ENCODE measurements at places on chromosomes 13 and 19.
A peak's percentile ranks its signal among the peaks of the same experiment; 100 is the strongest.

DNA sequence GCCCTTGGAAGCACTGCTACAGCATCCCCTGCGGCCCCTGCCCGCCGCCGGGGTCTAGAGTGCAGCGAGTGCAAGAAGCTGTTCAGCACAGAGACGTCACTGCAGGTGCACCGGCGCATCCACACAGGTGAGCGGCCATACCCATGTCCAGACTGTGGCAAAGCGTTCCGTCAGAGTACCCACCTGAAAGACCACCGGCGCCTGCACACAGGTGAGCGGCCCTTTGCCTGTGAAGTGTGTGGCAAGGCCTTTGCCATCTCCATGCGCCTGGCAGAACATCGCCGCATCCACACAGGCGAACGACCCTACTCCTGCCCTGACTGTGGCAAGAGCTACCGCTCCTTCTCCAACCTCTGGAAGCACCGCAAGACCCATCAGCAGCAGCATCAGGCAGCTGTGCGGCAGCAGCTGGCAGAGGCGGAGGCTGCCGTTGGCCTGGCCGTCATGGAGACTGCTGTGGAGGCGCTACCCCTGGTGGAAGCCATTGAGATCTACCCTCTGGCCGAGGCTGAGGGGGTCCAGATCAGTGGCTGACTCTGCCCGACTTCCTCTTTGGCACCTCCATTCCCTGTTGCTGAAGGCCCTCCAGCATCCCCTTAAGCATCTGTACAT lies 4.9 kb downstream of the ZNF574 start:
- H3K4me1 ChIP-seq = peaks cover 40% of the 10 kb centered on the region
- H3K27me3 ChIP-seq = no peaks in the 10 kb centered on the region
- no peak overlapping the region for H3K27ac ChIP-seq

DNA sequence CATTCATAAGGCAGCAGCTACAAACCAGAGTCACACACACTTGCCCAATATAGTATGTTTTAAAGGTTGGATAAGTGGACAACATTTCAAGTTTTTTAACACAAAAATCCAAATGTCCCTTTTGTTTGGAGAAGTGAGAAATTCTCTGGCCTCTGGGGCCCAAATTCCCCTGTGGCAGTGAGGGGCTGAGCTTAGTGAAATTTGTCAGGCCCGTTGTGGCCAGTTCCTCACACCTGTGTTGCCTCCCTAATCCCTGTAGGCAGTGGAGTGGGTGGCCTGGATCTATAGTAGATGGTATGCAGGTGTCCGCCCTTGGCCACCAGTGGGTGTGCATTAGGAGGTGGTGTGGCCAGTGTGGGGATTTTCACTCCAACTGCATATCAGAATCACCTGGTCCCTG lies 6.7 kb downstream of the WDR62 start:
- H3K27me3 ChIP-seq = no peaks in the 10 kb centered on the region
- peaks cover 1% of the 10 kb centered on the region for H3K36me3 ChIP-seq
- peaks cover 7% of the 10 kb centered on the region for H3K4me1 ChIP-seq

DNA sequence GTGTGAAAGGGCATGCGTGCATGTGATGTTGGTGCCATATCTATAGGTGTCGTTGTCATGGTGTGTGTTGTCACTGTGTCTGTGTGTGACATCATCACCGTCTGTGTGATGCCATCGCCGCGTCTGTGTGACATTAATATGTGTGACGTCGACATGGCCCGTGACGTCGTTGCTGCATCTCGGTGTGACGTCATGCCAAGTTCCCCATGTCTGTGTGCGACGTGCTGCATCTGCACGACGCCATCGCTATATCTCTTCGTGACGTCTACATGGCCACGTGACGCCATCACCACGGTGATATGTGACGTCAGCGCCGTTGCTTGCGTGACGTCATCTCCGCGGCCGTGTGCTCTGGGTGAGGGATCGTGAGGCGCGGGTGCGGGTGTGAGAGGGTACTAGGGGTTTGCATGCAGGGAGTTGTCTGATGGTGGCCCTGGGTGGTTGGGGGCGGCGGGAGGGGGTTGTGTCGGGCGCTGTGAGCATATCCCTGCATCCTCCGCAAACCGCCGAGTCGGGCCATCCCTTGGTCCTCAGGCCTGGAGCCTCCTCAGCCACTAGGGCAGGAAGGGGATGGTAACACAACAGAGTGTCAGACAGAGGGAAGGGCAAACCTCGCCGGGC lies 14.6 kb downstream of the GTPBP3 start:
- H3K4me1 ChIP-seq = no peaks in the 10 kb centered on the region
- DNase-seq = no peak
- H3K36me3 ChIP-seq = no peaks in the 10 kb centered on the region
- no peak overlapping the region for H3K4me3 ChIP-seq
- peaks cover 34% of the 10 kb centered on the region for H3K27me3 ChIP-seq

DNA sequence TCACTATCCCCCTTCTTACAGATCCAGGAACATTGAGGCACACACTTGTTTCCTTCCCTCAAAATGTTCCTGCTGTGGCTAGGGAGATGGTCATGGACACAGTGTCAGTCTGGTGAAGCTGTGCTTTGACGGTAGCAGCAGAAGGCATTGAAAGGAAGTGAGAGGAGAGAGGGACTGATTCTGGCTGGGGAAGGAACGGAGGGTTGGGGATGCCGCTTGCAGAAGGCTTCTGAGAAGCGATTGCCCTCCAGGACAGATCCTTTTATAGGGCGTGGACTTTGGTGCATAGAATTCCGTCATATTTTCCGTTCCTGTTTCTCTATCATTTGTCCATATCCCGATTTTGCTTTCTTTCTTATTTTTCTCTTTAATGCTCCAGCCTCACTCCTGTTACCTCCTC lies 14.1 kb upstream of the MYH14 start:
- H3K4me3 ChIP-seq = no peak overlapping the region
- no peaks in the 10 kb centered on the region for H3K36me3 ChIP-seq
- peaks cover 11% of the 10 kb centered on the region for H3K27me3 ChIP-seq
- H3K27ac ChIP-seq = no peak overlapping the region
- no peak for DNase-seq

DNA sequence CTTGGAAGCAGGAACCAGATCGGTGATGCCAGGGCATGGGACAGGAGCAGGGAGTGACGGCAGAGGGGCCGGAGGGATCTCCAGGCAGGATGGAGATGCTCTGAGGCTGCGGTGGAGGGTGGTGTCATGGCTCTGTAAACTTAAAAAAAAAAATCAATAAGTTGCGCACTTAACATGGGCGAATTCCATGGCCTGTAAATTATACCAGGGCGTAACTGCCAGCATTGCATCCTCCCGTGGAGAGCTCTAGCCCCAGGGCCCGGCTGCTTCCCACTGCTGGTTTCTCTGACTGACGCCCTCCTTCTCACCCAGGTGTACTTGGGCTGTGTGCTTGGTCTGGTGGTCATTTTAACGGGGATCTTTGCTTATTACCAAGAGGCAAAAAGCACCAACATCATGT lies 8.7 kb downstream of the ATP12A start:
- DNase-seq = no peak
- H3K4me3 ChIP-seq = no peak overlapping the region
- H3K36me3 ChIP-seq = no peaks in the 10 kb centered on the region

DNA sequence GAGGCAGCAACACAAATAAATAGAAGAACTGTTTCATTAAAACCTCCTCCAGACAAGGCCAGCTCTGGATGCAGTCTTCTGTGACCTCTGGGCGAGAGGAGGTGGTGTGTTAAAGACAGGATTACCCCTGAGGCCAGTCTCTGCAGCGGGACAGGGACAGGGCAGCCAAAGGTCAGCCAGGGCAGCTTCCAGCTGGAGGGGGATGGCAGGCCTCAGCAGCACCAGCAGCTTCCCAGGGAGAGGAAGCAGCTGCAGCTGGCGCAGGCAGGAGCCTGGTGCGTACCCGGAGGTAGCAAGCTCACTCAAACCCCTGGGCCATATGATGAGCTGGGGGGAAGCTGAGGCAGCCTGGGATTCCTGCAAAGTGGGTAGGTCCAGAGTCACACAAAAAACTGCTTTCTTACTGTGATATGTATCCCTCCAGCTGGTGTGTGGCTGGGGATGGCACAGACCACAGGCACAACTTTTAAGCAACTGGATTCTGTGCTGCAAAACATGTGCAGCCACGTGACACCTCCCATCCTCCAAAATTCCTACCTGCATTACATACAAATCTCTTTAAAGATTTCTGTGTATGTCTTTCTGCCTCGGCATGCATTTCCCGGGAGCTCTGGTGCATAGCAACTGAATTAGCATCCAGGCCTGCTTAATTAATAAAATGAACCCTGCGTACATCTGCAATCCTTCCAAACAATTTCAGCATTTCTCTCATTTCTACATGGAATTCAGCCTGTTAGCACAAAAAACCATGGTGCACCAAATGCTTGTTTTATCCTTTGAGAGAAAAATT lies 238.3 kb upstream of the MAB21L1 start:
- H3K27ac ChIP-seq = no peak overlapping the region
- no peaks in the 10 kb centered on the region for H3K36me3 ChIP-seq
- H3K27me3 ChIP-seq = no peaks in the 10 kb centered on the region

DNA sequence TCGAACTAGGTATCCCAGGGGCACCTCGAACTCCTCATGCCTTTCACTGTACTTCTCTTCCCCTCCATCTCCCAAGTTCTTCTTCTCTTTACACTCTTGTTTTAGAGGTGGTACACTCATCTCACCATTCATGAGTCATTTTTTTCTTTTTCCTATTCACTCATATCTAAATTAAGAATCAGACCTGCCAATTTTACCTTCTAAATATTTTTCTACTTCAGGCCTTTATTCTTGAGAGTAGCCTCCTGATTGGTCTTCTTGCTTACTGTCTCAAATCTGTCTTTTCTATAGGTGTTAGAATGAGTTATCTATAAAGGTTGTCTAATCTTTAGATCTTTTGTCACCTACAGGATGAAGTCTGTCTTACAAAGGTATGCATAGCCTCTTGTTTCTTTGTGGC lies 20.7 kb downstream of the TDRD3 start:
- DNase-seq = no peak
- no peak overlapping the region for H3K4me3 ChIP-seq
- H3K27ac ChIP-seq = peak overlapping the region; percentile 36
- peaks cover 4% of the 10 kb centered on the region for H3K36me3 ChIP-seq

DNA sequence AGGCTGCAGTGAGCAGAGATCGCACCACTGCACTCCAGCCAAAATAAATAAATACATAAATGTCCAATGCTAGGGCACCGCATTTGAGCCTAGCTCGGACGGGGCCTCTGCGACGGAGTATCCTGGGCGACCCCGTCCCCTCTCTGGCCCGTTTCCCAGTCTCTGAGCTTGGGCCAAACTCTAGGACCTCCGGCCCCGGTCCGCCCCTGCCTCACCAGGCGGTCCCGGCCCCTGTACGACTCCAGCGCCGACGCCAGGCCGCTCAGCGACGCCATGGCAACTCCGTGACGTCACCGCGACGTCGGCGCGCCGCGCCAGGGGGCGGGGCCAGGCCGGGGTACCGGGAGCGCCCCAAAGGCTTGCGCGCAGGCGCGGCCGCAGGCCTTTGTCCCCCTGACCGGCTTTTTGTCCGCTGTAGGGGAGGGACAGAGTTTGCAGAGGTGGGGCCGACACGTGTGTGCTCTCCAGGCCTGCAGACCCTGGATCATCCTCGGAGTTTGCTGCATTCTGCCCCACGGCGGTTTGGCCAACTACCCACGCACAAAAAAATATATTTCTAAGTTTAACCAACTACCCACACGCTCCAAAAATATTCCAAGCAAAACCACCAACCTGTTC lies at the start of gene PEX11G:
PEX11G (minus strand) TSS at position 300 of the 618 bp plus-strand sequence; CDS start at position 275, 25 bp downstream.
- H3K4me3 ChIP-seq = peak within 1 kb of the TSS; percentile 77
- peak; percentile 91 for DNase-seq
- peaks cover 40% of the 10 kb centered on the region for H3K4me1 ChIP-seq
- H3K36me3 ChIP-seq = no peaks in the 10 kb centered on the region
- peak within 1 kb of the TSS; percentile 94 for H3K27ac ChIP-seq
- H3K27me3 ChIP-seq = no peaks in the 10 kb centered on the region

DNA sequence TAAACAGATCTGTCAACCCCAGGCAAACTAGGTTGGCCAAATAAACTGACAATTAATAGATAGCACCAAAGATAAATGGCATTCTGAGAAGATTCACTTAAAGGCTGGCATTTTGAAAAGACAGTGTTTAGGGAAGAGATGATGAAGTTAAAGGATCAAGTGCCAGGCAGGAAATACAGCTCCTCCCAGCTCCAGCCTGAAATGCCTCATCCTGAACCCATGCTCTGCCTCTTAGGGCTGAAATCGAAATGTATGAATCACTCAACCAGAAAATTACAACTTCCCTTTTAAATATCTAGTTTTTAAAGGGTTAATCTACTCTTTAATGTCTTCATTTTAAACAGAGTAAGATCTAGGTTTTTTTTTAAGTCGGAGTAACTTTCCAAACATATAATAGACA lies 171.2 kb upstream of the UBL3 start:
- no peaks in the 10 kb centered on the region for H3K4me1 ChIP-seq
- DNase-seq = no peak
- no peak overlapping the region for H3K27ac ChIP-seq
- no peaks in the 10 kb centered on the region for H3K36me3 ChIP-seq
- H3K27me3 ChIP-seq = peaks cover 8% of the 10 kb centered on the region
- no peak overlapping the region for H3K4me3 ChIP-seq

- H3K4me3 ChIP-seq = no peak overlapping the region
- H3K27me3 ChIP-seq = no peaks in the 10 kb centered on the region
- no peaks in the 10 kb centered on the region for H3K4me1 ChIP-seq
- no peak overlapping the region for H3K27ac ChIP-seq
- no peaks in the 10 kb centered on the region for H3K36me3 ChIP-seq
Measured at GRCh38 chr13:97746649-97747048, 206.8 kb upstream of the IPO5 start.

- no peak overlapping the region for H3K4me3 ChIP-seq
- H3K4me1 ChIP-seq = no peaks in the 10 kb centered on the region
- H3K27me3 ChIP-seq = peaks cover 5% of the 10 kb centered on the region
- no peak for DNase-seq
Measured at GRCh38 chr13:106391271-106391670, 144.2 kb downstream of the EFNB2 start.

GRCh38 chr13:28320209-28320608 lies 174.7 kb downstream of the FLT1 start:
- H3K27me3 ChIP-seq = no peaks in the 10 kb centered on the region
- H3K36me3 ChIP-seq = no peaks in the 10 kb centered on the region
- H3K4me1 ChIP-seq = peaks cover 5% of the 10 kb centered on the region
- H3K4me3 ChIP-seq = no peak overlapping the region

GRCh38 chr13:28641600-28641926 lies 17.4 kb upstream of the POMP start:
- no peak for DNase-seq
- peaks cover 27% of the 10 kb centered on the region for H3K4me1 ChIP-seq
- no peak overlapping the region for H3K27ac ChIP-seq
- H3K36me3 ChIP-seq = peaks cover 1% of the 10 kb centered on the region
- H3K27me3 ChIP-seq = no peaks in the 10 kb centered on the region

GRCh38 chr19:2552859-2553258 lies 76.9 kb downstream of the GADD45B start:
- peak overlapping the region; percentile 91 for H3K27ac ChIP-seq
- DNase-seq = peak; percentile 68
- peaks cover 39% of the 10 kb centered on the region for H3K4me1 ChIP-seq
- peaks cover 4% of the 10 kb centered on the region for H3K36me3 ChIP-seq
- peaks cover 5% of the 10 kb centered on the region for H3K27me3 ChIP-seq

GRCh38 chr13:98242403-98242802 lies 65.3 kb upstream of the RNF113B start:
- no peak for DNase-seq
- H3K36me3 ChIP-seq = no peaks in the 10 kb centered on the region
- no peak overlapping the region for H3K27ac ChIP-seq
- H3K4me1 ChIP-seq = no peaks in the 10 kb centered on the region

GRCh38 chr19:55146078-55146704 lies 2.8 kb downstream of the TNNT1 start:
- H3K27ac ChIP-seq = no peak overlapping the region
- H3K36me3 ChIP-seq = no peaks in the 10 kb centered on the region
- peaks cover 2% of the 10 kb centered on the region for H3K4me1 ChIP-seq
- no peak overlapping the region for H3K4me3 ChIP-seq
